ENCODE measurements at places on chromosomes 7 and 10.

- peak; percentile 39 for DNase-seq
These were observed 792 bp downstream of the ZNF746 start for GRCh38 chr7:149496642-149497391.

- no peak for DNase-seq
These were observed 646.2 kb upstream of the SEMA3D start for GRCh38 chr7:85833066-85833465.

- DNase-seq: no peak
These were observed 9.6 kb upstream of the MINDY3 start for GRCh38 chr10:15869935-15870334.

GRCh38 chr7:107364787-107365186 is 105.1 kb upstream of the GPR22 start:
- no peak for DNase-seq

GRCh38 chr10:117462816-117463544 is 79.6 kb upstream of the EMX2 start:
- DNase-seq: no peak

DNA sequence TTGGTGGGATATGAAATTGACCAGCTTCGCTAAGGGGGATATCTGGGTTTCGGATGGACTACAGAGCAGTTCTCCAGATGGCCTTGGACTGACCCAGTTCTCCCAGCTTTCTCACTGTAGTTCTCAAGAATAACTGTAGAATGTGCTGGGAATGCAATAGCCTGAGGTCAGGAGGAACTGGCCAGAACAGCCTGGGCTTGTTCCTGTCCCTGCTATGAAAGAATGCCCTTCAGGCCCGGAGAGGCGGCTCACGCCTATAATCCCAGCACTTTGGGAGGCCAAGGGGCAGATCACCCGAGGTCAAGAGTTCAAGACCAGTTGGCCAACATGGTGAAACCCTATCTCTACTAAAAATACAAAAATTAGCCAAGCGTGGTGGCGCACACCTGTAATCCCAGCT is 12.3 kb upstream of the TSPAN14 start:
- no peak for DNase-seq

- no peak for DNase-seq
These were observed 556.5 kb upstream of the LRRN3 start for GRCh38 chr7:110534241-110534931.

GRCh38 chr10:6269953-6270867 is 67.5 kb downstream of the PFKFB3 start:
- peak; percentile 66 for DNase-seq

- DNase-seq: no peak
These were observed 63.2 kb downstream of the HECW1 start for GRCh38 chr7:43175570-43176200.

GRCh38 chr10:122981066-122981464 is 864 bp downstream of the PSTK start:
- DNase-seq: no peak

DNA sequence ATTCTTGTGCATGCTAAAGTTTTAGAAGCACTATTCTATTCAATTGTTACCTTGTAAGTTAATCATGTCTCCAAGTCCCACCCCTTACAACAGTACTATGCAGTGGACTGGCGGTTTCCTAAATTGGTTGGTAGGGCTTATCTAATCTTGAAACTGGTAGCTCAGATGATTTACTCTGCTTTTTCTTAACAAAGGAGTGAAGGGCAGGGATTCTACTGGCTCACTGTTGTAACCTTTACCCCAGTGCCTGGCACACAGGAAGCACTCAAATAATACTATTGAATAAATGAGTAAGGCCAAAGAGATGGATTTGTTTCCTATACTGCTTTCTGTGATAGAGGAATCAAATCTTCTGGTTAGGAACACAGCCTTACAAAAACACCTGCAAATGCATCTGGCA is 46.0 kb upstream of the CYCS start:
- DNase-seq: no peak

DNA sequence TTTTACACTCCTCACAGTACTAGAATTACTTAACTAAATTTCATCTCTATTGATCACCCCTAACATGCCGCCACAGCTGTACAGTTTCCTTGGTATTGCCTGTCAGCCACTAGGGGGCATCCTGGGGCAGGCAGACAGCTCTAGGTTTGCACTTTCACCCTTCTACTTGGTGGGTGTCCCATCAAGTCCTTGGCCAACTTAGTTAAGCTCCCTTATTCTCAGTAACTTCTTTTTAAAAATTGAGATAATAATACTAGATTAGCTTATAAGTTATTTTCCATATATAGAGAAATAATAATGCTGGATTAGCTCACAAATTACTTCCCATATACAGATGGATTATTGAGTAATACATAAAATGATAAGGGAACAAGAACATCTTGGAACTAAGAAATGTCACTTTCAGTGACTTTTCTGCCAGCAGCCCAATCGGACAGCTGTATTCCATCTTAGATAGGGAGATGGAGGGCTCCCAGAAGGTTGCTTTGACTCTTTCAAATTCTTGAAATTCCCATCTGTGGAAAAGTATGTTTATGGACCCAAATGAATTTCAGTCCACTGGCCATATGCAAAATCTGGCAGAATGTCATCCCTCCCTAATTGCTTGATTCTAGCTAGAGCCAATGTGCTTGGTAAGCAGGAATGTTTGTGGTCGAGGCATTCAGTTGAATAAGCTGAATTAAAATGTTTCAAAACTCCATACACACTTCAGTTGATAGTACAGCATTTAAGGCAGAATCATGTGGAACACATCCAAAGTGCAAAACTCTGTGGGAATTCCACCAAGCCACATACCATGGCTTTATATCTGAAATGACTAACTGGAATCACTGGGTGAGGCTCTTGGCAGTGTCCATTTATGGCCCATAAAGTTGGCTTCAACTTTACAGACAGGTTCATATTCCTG is 309.7 kb downstream of the CSTF2T start:
- DNase-seq: no peak

- no peak for DNase-seq
These were observed 7.7 kb upstream of the TRUB1 start for GRCh38 chr10:114930320-114930719.

DNA sequence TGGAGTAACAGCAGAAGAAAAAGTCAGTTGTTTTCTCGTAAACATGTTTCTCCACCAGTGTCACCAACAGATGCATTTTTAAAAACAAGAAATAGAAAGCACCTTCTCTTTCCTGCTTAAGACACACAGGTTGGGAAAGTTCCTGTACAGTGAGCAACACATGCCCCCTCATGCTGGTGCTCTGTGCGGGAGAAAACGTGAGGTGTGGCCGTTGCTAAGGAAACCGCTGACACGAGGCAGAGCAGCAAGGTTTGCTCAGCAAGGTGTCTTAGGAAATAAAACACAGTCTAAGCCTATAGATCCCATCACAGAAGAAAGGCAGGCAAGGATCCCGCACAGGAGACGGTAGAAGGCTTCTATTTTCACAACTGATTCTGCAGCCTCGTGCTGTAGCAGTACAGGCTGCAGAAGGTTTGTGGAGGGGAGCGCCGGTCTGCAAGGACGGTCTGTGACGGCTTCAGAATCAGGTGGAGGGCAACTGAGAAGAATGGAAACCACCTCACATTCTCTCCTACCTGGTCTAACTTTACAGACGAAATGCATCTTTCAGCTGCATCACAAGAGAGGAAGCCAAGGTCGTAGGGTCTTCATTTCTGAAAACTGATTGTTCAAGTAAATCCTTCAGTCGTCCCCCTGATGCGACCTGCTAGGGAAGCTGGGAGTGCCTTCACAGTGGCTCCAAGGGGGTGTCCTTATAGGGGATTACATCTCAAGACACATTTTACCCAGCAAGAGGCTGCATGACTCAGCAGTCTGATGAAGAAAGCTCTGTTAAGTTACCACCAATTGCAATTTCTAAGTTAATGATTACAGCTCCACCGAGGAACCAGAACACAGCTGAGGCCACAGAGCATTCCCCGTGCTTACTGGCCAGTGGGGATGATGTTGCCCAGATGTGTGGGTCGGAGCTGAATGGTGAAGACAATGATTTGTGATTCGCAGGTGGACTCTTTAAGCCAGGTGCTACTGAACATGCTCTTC is 150.7 kb upstream of the KLF14 start:
- DNase-seq: no peak

GRCh38 chr7:85612514-85612913 is 425.7 kb upstream of the SEMA3D start:
- no peak for DNase-seq

DNA sequence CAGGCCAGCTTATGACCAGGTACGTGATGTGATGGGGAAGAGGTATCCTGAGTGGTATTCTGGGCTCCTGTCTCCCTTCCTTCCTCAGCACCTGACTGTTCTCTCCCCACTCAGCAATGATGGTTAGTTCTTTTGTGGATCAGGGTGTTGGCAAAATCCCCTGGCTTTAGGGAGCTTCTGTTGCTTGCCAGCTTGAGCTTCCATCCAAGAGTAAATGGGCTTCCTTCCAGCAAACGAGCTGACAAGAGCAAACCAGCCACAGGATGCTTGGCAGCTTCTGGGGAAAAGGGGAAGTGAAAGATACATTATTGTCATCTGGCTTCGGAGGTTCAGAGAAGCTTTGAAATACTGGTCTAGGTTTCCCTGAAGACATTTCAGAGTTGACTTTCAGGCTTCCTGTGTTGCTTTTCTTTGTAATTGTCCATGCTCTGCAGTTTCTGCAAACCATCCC is 5.2 kb downstream of the DUSP5 start:
- no peak for DNase-seq

- no peak for DNase-seq
These were observed 752 bp downstream of the KLF14 start for GRCh38 chr7:130732980-130733930.

DNA sequence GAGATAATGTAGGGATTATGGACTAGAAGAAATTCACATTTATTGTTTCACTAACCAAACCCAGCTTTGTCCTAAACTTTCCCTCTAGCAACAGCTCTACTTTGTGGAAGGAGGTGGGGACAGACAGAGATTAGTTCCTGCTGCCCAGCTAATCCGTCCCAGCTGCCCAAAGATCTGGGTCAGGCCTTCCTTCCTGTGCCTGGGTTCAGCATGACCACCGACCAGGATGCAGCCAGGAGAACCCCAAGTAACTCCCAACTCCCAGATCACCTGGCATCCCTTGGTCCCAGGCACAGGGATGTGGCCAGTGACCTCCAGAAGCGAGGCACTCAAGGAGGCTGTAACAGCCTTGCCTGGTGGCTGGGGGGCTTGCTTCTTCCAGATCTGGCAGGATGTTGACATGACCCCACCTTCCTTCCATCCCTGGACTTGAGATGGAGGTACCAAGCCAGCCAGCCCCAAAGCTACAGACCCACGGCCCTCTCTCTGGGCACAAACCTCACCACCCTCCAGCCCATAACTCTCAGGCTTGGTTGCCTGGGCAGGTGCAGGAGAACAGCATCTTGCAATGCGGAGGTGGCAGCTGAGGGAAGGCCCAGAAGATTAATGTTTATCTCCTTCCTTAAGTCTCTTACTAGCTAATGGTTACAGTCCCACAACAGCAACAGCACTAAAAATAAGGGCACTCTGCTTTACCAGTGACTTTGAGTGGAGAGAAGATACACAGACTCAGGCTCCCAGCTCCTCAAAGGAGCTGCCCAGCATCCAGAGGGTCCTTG is 11.1 kb downstream of the CAMK2G start:
- no peak for DNase-seq

- DNase-seq: no peak
These were observed 65.3 kb upstream of the ZMIZ1 start for GRCh38 chr10:79003183-79004100.

DNA sequence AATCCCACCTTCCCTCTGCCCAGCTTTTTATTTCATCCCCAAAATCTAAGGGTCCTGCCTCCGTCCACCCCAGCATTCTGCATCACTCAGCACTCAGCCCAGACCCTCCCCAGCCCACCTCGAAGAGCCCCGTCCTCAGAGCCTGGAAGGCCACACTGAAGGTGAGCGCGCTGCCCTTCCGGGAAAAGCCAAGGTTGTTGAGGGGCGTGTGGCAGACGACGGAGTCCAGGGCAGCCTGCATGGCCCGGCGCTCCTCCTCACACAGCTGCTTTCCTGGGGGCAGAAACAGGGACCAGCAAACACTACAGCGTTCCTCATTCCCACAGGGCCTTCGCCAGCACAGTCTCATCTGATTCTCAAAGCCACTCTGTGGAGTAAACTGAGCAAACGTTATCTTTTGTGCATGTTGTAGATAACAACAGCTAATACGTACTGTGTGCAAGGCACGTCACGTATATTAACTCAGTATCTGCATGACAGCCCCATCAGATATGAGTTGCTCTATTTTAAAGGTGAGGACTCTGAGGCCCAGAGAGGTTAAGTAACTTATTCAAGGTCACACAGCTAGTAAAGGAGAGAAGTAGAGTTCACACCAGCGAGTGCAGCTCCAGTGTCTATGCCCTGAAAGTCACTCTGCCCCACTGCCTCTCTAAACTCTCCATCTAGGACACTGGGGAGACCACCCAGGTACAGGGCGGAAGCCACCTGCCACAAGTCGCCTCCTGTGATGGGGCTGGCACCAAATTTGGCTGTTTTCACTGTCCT is 2.8 kb downstream of the TRAPPC14 start:
- no peak for DNase-seq

DNA sequence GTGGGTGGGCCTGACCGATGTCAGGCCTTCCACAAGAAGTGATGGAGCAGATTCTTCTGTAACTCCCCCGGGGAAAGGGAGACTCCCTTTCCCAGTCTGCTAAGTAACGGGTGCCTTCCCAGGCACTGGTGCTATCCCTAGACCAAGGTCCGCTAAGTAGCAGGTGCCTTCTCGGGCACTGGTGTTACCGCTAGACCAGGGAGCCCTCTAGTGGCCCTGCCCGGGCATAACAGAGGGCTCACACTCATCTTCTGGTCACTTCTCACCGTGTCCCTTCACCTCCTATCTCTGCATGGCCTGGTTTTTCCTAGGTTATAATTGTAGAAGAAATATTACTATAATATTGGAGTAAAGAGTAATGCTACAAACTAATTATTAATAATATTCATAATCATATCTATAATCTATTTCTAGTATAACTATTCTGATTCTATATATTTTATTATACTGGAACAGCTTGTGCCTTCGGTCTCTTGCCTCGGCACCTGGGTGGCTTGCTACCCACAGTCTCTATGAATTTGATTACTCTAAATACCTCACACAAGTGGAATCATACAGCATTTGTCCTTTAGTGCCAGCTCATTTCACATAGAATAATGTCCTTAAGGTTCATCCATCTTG is 1378.7 kb downstream of the XPNPEP1 start:
- no peak for DNase-seq

- DNase-seq: no peak
These were observed 3.1 kb upstream of the AVPI1 start for GRCh38 chr10:97690133-97690532.

GRCh38 chr7:17129218-17129617 is 169.2 kb upstream of the AHR start:
- DNase-seq: no peak

- no peak for DNase-seq
These were observed 53.6 kb downstream of the RAB11FIP2 start for GRCh38 chr10:117993166-117993565.

DNA sequence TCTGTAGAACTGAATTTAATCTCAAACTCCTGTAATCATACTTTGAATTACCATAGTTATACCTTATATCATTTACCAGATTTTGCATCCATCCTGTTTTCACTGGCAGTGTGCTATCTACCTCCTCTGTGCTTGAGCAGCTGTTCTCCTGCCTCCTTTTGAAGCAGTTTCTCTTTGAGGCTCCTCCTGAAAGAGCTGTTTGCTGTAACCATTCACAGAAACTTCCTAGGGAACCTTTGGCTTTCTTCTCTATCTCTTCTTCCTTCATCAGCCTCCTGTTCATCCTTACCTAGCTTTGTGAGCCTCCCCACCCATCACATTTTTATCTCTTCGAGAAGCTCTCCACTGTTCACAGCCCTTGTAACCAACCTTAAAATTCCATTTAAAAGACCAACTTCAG is 108.2 kb downstream of the AASS start:
- DNase-seq: no peak
